GM20000 (cell line): ENCODE measurements at places on chromosomes 2 and 18.

GRCh38 chr2:105609746-105610402, 134.8 kb upstream of the NCK2 start:
- no peak for DNase-seq

DNA sequence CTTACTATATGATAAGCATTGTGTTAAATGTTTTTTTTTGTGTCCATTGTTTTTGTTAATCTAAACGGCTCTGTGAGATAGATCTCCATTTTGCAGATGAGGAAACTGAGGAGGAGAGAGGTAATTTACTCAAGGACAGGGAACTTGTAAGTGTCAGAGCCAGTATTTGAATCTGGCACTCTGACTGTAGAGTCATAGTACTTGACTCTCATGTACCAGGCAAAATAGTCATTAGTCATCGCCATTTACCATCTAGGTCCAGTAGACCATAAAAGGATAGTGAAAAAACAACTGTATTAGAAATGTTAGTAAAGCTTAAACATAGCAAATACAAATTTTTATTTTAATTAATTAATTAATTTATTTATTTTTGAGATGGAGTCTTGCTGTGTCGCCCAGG, 4.8 kb downstream of the PSMD14 start:
- DNase-seq: no peak

- DNase-seq: no peak
These were observed 158.4 kb upstream of the CDH7 start for GRCh38 chr18:65592435-65592834.

- DNase-seq: no peak
These were observed 114.7 kb downstream of the MTX2 start for GRCh38 chr2:176383836-176384442.

- DNase-seq: no peak
These were observed 879.0 kb downstream of the DSC3 start for GRCh38 chr18:30163573-30163972.

GRCh38 chr2:209141142-209141541, 282.7 kb upstream of the MAP2 start:
- DNase-seq: no peak

DNA sequence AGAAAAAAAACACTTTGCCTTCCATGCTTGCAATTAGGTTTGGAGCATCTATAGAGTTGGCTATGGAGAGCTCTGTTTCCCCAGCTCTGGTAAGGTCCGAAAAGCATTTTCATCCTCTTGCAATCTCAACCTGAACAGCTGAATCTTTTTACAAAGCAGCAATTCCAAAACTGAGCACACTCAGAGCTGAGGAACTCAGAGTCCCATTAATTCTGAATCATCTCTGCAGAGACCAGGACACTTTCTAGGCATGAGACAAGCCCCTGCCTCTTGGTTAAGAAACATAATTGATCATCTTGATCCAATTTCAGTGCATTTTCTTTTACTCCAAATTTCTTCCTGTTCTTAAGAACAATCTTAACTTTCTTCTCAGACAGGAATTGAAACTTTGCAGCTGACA, 4.2 kb downstream of the CNGA3 start:
- no peak for DNase-seq

- no peak for DNase-seq
These were observed 36.1 kb downstream of the PSTPIP2 start for GRCh38 chr18:46035696-46036680.

GRCh38 chr2:186637497-186637800, 47.6 kb downstream of the ITGAV start:
- no peak for DNase-seq

GRCh38 chr2:23550553-23550952, 165.6 kb downstream of the KLHL29 start:
- no peak for DNase-seq

- no peak for DNase-seq
These were observed 46.7 kb downstream of the INO80C start for GRCh38 chr18:35451032-35451431.

DNA sequence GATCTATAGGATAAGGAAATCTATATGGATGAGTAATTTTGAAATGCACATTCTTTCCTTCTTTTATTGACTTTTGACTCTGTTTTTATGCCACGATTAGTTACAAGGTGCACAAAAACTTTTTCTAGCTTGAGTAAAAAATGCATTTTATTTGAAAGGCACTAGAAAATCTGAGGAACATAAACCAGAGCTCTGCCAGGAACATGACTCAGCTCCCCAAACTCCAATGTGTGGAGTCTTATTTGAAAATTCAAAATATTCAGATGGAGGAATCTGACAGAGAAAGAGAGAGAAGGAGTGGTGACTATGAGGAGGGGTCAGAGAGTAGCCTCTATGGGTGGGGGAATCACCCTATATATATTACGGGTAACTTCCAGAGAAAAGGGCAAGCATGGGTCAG, 231.0 kb downstream of the DCC start:
- no peak for DNase-seq

DNA sequence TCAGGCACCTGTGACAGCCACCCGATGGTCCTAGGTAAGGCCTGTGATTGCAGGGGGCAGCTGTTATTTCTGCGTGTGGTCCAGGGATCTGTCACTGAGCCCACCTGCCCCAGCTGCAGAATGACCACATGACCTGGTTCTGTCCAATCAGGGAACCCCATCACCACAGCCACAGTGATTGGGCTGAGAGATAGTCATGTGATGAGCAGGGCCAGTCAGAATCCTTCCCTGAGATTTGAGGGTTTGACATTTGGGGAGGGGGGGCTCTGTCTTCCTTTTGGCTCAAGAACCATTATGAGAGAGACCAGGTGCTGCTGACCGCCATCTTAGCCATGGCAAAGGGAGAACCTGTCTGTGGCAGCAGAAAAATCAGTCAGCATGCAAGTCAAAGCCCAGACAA, 147.2 kb downstream of the SMAD7 start:
- DNase-seq: no peak

DNA sequence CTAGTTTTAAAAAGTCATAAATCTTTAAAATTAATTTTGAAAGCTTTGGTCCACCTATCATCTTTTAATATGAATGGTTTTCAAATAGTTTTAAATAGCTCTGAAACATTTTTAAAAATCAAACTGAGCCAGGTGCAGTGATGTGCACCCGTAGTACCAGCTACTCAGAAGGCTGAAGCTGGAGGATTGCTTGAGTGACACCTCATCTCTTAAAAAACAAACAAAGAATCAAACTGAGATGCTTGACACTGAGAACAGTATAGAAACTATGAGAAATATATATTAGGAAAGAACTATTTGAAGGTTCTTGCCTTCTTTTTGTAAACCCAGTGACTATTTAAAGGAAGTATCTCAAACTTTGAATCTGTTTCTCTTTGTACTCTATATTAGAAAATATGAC, 67.4 kb downstream of the BARD1 start:
- DNase-seq: no peak

DNA sequence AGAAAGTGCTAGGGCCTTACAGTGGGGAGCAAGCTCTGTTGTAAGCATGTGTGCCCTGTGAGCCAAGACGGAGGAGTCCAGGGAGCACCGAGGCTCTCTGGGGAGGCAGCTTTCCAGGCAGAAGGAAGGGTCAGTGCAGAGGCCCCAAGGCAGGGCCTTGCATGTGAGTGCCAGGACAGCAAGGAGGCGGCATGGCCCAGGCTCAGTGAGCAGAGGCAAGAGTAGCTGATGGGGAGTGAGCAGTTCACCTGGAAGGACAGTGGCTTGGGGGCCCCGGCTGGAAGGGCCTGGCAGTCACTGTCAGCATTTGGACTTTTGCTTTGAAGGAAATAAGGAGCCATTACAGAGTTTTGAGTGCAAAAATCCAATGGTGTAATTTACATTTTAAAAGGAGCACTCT, 223.8 kb upstream of the RAB12 start:
- DNase-seq: no peak

GRCh38 chr18:7923105-7923504, 356.0 kb downstream of the PTPRM start:
- no peak for DNase-seq

DNA sequence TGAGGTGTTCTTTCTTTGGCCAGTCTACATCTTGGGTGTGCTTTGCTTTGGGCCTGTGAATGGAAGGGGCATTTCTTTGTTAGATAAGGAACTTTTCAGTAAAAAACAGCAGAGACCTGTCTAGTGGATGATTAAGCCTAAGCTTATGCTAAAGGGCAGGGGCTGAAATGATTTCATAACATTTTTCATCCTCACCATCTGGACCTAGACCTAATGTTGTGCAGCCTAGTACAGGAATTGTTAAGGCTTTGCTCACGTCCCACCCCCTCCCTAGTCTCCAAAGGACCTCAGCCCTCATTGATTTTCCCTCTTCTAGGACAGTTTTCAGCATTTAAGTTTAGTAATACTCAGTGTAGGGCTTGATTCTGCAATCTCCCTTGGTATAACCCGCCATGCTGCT, 111.8 kb downstream of the PRKCE start:
- no peak for DNase-seq

DNA sequence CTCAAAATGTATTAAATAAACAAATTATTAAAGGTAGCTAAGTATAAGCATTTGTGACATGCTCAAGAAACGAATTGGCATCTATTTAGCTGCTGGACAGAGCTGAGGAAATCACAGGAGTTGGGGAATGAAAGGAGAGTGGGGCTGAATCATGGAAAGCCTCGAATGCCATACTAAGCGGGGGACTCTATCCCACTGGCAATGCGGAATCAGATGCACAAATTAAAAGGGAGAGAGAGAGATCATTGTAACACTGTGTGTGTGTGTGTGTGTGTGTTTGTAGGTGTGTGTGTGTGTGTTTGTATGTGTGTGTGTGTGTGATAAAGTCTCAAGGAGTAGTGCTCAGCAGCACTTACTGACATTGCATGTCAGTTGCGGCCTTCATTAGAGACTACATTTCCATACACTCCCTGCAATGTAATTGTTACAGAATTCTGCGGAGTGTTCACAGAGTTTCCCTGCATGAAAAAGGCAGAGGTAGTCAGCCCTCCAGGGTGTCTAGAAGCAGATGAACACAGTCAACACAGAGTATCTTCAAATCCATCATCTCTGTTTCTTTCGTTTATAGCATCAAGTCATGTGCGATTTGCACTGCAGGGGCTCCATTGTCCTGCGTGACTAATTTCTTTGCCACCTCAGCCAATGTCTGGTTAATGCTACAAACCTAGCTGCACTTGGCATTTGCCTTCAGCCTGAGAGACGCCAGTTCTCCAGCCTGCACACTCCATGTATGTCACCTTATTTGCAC, 111.7 kb upstream of the CYRIA start:
- DNase-seq: no peak

DNA sequence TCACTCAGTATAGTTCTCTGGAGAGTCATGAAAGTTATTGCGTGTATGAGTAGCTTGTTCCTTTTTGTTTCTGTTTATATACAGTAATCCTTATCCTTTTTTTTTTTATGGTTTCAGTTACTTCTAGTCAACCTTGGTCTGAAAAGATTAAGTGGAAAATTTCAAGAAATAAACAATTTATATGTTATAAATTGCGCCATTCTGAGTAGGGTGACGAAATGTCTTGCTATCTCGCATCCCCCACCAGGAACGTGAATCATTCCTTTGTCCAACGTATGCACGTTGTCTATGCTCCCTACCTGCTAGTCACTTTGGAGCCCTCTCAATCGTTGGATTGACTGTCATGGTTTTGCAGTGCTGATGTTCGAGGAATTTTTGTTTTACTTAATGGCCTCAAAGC, 60.4 kb downstream of the FAM117B start:
- no peak for DNase-seq

GRCh38 chr18:39845631-39846030, 2109.4 kb upstream of the PIK3C3 start:
- no peak for DNase-seq

- peak; percentile 78 for DNase-seq
These were observed 2.4 kb downstream of the SMAD7 start for GRCh38 chr18:48948112-48949049.

DNA sequence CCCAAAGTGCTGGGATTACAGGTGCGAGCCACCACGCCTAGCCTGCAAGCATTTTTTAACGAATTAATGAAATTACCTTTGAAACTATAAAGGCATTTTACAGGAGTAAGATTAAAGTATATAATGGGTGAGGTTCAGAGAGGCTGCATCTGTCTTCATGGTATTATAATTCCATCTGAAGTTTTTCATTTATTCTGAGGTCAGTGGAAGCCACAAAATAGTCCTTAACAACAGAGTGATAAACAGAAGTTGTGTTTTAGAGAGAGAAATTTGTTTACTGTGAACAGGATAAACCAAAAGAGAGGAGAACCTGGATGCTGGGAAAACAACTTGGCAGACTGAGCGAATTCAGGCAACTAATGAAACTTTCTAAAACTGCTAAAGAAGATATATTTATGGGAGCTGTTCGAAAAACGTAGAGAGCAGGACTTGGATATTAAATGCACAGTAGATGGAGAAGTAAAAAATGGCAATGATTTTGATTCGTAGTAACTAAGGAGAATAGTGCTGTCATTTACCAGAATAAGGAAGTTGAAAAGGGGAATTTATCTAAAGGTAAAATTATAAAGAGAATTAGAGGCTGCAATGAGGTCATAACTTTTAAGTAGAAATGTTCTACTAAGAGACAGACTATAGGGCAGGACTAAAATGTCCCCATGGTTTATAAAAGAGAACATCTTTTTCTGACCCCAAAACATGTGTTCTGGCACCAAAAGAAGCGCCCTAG, 37.9 kb upstream of the ITGA4 start:
- no peak for DNase-seq

DNA sequence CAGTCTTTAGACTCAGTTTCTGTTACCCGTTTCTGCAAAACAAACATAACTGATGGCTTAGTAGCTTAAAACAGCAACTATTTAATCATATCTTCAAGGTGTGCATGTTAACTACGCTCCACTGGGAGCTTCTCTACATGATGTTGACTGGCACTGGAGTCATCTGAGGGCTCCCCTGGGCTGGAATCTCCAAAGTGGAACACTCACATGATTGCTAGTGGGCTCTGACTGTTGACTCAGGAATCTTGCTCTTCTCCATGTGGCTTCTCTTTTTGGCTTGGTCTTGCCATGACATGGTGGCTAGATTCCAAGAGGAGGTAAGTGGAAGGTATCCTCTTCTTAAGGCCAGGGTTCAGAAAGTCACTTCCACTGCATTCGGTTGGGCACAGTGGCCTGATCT, 160.8 kb downstream of the PMAIP1 start:
- DNase-seq: no peak

DNA sequence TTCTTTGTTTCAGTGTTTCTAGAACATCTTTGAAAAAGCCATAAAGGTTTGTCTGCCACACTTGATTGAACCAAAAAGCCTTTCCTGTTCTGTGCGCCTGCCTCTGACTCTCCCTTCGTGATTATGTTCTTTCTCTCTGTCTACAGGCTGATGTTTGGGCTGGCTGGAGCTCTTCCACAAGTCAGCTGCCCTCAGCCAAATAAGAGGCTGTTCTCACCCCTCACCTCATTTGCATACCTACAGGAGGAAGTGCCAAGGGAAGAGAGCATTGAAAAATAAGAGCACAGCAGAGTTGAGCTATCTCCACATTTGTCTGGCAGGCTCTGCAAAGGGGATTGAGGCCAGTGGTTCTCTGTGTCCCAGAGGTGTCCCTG, 15.8 kb downstream of the INPP5D start:
- peak; percentile 36 for DNase-seq

DNA sequence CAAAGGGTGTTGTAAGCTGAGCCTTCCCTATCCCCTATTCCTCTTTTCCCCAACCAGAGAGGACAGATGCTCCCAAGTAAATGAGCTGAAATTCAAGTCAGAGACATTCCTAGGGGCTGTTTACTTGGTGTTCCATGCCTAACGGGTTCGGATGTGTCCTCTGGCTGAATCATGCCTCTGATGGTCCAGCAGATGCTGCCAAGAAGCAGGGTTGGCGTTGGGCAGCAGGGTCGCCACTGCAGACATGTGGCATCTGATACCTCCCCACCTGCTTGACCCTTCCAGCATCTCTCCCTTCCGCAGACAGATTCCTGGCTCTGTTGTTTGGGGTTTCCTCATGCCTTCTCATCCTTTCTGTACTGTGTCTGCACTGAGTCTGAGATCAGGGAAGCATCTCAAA, 108.3 kb downstream of the HNRNPLL start:
- no peak for DNase-seq

- peak; percentile 4 for DNase-seq
These were observed 191.3 kb downstream of the RPRM start for GRCh38 chr2:153287109-153287801.
